SK-MEL-5 (cell line): ENCODE measurements at places on chromosomes 7 and 10. TPM values are rescaled to one million over a fixed set of nuclear protein-coding genes. Genes with fewer than 3 reads are reported as not detected.

- DNase-seq = no peak
These were observed 17.3 kb upstream of the SEMA3C start for GRCh38 chr7:80935991-80936780.

Gene C10orf62
- total RNA-seq = not detected in 2 replicates

GRCh38 chr10:43078175-43078985, 1.5 kb downstream of the RET start:
- DNase-seq = no peak

Gene TNS3
- total RNA-seq = 61.7 and 63.4 TPM in 2 replicates

Gene PON1
- total RNA-seq = 0.16 TPM in 1 of 2 replicates, not detected in the other

- DNase-seq = no peak
These were observed 76.4 kb upstream of the CDC14C start for GRCh38 chr7:48847917-48848316.

Gene ARMC10
- total RNA-seq = 93.5 and 98.1 TPM in 2 replicates

Gene PRPS1L1
- not detected in 2 replicates for total RNA-seq

GRCh38 chr10:91190876-91191583, 29.4 kb upstream of the PCGF5 start:
- DNase-seq = peak; percentile 39

DNA sequence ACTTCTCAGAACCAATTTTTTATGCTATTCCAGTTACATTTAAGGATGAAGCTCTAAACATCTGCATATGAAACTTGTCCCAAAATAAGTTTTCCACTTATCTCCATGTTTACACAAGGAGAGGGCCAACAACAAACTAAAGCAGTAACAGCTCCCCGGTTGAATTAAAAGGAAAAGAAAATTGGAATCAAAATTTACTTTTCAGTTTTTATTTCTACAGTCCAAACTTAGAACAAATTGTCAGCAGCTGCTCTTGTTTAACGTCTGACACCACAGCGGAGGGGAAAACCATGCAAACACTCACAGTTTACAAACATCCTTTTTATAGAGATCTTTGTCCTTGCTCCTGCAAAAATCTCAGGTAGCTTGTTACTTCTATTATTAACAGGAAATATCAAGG, 101.3 kb downstream of the COL28A1 start:
- DNase-seq = no peak

DNA sequence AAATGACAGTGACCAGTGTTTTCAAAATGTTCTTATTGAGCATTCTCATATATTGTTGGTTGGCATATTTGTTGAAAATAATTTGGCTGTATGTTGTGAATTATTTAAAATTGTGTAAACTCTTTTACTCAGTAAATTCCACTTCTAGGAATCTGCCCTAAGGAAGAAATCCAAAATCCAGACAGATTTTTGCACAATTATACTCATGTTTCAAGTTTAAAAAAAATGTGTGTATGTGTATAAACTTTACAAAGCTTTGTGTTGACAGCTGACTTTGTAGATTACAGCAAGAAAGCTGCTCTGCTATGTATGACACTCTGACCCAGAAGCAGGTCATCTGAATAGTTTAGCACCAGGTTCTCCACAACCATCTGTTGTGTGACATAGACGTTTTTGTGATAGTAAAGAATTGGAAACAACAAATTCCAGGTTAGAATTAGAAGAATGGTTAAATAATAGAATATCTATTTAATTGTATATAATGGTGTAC, 21.6 kb downstream of the KIFBP start:
- DNase-seq = no peak

Gene TMEM196
- total RNA-seq = not detected in 2 replicates

DNA sequence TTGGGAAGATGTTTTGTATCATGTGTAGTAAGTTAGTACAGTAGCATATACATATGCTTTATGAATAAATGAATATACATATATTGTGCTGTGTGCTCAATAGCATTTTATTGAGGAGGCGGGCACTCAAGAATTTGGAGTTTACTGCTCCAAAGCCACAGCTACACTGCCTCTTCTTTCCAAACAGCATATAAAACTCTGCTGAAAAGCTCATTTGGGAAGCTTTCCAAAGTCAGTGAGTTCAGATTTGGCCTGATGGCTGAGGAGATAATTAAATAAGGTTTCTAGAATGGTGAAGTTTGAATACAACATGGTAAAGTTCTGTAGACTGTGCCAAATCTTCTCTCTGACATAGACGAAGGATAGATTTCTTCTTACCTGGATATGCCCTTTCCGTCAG, 29.8 kb downstream of the CDK1 start:
- no peak for DNase-seq

Gene FAM25C
- not detected in 2 replicates for total RNA-seq

Gene INA
- 0.37 and 0.56 TPM in 2 replicates for total RNA-seq

Gene ETV1
- 34.6 and 39.8 TPM in 2 replicates for total RNA-seq

Gene CTAGE4
- not detected in 2 replicates for total RNA-seq

Gene POM121
- total RNA-seq = 9.2 and 12.8 TPM in 2 replicates

- no peak for DNase-seq
These were observed 371.7 kb upstream of the NRP1 start for GRCh38 chr10:33706191-33706590.

Gene ZNF511
- total RNA-seq = 15.2 and 28.1 TPM in 2 replicates

Gene NDUFA5
- 118 and 132 TPM in 2 replicates for total RNA-seq

GRCh38 chr7:149293338-149293737, 31.3 kb downstream of the ZNF783 start:
- DNase-seq = no peak

Gene CLCN1
- total RNA-seq = not detected in 2 replicates

GRCh38 chr10:78571286-78571685, 497.5 kb upstream of the ZMIZ1 start:
- DNase-seq = no peak

- DNase-seq = no peak
These were observed 40.0 kb downstream of the MKI67 start for GRCh38 chr10:128086003-128086863.

DNA sequence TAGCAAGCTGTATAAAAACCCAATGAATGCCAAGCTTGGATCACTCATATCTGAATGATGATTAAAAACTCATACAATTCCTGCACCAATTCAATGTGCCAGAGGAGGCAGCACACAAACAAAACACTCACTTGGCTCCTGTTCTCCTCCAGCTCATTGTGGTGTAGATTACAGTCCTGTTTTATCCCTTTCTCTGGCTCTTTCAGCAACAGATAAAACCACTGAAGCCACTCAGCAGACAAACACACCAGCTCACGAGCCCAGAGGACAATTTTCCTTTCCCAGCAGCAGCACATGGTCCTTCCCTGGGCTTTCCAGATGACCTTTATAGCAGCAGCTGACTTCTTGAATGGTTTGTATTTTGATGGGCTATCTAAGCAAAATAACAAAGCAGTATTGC, 107.3 kb upstream of the STARD3NL start:
- DNase-seq = peak; percentile 65

GRCh38 chr7:66015440-66016130, 33.6 kb upstream of the GUSB start:
- DNase-seq = no peak

Gene AOAH
- 0.05 TPM in 1 of 2 replicates, not detected in the other for total RNA-seq

Gene CPVL
- total RNA-seq = 471 and 497 TPM in 2 replicates

- no peak for DNase-seq
These were observed 61.7 kb upstream of the RAB11FIP2 start for GRCh38 chr10:118108194-118109026.

GRCh38 chr10:49164559-49165188, 23.5 kb downstream of the TMEM273 start:
- DNase-seq = peak; percentile 54

Gene VPS41
- total RNA-seq = 86.0 and 92.6 TPM in 2 replicates

GRCh38 chr10:133231244-133231945, 1.4 kb downstream of the UTF1 start:
- DNase-seq = no peak

Gene NUPR2
- not detected in 2 replicates for total RNA-seq

Gene ANKRD30A
- not detected in 2 replicates for total RNA-seq
